Chondrocyte (in vitro differentiated cells): ENCODE measurements at places on chromosomes 1 and 21.
A peak's percentile ranks its signal among the peaks of the same experiment; 100 is the strongest.

DNA sequence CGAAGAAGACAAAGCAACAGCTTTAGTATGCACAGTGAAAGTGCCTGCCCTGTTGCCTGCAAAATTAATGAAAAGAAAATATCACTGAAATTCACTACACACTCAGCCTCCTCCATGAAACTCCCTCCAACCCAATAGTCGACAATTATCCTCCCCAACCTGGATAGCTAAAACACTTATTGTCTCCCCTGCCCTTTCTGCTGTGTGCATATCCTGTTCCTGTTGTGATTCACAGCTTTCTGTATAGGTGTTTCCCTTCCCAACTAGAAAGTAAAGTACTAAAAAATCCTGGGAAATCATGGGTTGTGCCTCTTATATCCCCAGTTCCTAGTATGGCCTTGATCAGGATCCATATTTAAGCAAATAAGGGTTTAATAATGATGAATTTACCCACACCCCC is 412.1 kb downstream of the LTN1 start:
- peaks cover 5% of the 10 kb centered on the region for H3K27me3 ChIP-seq
- H3K36me3 ChIP-seq, result no peaks in the 10 kb centered on the region
- H3K4me3 ChIP-seq, result no peak overlapping the region
- no peak overlapping the region for H3K27ac ChIP-seq

DNA sequence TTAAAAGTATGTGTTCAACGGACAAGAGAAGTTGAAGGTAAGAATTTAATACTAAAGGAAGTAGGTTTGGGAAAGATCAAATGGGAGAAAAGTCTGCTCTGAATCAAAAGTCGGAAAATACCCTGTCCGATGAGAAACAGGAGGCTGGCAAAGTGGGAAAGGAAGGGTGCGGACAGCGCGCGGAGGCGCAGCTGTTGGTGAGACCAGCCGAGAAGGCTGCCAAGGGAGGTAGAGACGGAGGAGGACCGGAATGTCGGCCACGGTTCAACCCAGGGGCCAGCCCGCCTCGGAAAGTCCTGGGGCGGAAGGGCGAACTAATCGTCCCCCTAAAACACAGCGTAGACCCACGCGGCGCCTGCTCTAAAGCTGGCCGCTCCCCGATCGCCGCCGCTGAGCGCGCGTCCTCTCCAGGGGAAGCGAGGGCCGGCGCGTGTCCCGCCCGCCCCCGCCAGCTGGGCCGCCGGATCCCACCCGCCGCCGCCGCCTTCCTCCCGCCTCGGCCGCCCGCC is 639 bp upstream of the SPATA1 start:
- H3K36me3 ChIP-seq, result peaks cover 13% of the 10 kb centered on the region
- H3K27me3 ChIP-seq, result no peaks in the 10 kb centered on the region
- H3K4me1 ChIP-seq, result peaks cover 55% of the 10 kb centered on the region
- H3K4me3 ChIP-seq, result peak overlapping the region; percentile 99

GRCh38 chr1:200869753-200870391 is 2.9 kb upstream of the GPR25 start:
- peaks cover 5% of the 10 kb centered on the region for H3K36me3 ChIP-seq
- peaks cover 19% of the 10 kb centered on the region for H3K4me1 ChIP-seq

GRCh38 chr1:167491586-167492461 is 26.5 kb downstream of the CD247 start:
- no peak for DNase-seq
- H3K4me3 ChIP-seq, result no peak overlapping the region
- peaks cover 35% of the 10 kb centered on the region for H3K27me3 ChIP-seq
- H3K36me3 ChIP-seq, result no peaks in the 10 kb centered on the region

DNA sequence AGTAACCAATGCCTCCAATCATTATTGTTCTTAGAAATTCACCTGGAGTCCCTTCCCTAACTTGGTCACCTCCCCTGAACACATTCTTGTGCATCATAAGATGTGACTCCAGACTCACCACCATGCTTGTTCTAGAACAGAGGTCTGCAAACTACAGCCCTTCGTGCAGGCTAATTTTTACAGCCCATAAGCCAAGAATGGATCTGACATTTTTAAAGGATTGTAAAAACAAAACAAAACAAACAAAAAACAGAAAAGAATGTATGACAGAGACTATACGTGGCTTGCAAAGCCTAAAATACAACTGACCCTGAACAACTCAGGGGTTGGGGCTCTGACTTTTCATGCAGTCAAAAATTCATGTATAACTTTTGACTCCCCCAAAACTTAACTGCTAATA is 6.2 kb upstream of the HIVEP3 start:
- no peak overlapping the region for H3K27ac ChIP-seq
- peaks cover 6% of the 10 kb centered on the region for H3K4me1 ChIP-seq
- H3K27me3 ChIP-seq, result peaks cover 2% of the 10 kb centered on the region
- no peak for DNase-seq
- no peak overlapping the region for H3K4me3 ChIP-seq

DNA sequence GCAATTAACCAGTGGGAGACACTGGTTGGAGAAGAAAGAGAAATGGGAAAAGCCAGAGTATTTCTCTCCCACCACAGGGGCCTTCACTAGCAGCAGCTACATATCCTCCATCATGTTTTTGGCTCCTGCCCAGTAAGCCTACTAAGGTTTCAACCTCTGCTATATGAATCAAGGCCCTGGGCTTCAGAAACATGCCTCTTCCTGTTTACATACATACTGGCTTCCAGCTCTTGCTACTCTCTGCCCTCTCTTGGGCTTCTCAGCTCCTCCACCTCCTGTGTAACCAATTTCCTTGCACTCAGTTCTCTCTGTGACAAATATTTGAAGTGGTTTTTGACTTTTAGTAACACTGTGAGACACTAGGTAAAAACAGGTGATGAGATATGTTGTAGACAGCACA is 80.8 kb downstream of the LRRC7 start:
- H3K36me3 ChIP-seq, result no peaks in the 10 kb centered on the region
- DNase-seq, result no peak
- peaks cover 4% of the 10 kb centered on the region for H3K27me3 ChIP-seq
- H3K27ac ChIP-seq, result no peak overlapping the region

GRCh38 chr1:116252785-116253184 is 120.3 kb upstream of the ATP1A1 start:
- no peak overlapping the region for H3K4me3 ChIP-seq
- H3K27me3 ChIP-seq, result peaks cover 8% of the 10 kb centered on the region
- H3K36me3 ChIP-seq, result no peaks in the 10 kb centered on the region

DNA sequence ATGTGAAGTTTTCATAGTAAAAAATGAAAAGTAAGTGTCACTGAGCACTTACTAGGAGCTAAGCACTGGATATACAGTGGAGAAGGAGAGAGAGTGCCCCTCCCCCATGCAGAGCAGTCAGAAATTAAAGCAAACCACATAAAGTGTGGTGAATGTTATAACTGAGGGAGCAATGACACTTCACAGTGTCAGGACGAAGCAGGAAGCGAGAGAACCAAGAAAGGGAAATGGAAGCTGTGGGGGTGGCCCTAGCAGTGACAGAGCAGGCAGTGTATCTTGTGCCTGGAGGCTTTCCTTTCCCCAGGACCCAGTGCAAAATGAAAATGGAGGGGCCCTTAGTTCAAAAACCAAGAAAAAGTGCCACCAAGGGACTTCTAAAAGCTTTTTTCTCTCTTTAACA is 21.5 kb upstream of the RCAN3 start:
- no peak overlapping the region for H3K27ac ChIP-seq
- no peaks in the 10 kb centered on the region for H3K36me3 ChIP-seq
- peaks cover 3% of the 10 kb centered on the region for H3K4me1 ChIP-seq
- H3K4me3 ChIP-seq, result no peak overlapping the region
- no peaks in the 10 kb centered on the region for H3K27me3 ChIP-seq

DNA sequence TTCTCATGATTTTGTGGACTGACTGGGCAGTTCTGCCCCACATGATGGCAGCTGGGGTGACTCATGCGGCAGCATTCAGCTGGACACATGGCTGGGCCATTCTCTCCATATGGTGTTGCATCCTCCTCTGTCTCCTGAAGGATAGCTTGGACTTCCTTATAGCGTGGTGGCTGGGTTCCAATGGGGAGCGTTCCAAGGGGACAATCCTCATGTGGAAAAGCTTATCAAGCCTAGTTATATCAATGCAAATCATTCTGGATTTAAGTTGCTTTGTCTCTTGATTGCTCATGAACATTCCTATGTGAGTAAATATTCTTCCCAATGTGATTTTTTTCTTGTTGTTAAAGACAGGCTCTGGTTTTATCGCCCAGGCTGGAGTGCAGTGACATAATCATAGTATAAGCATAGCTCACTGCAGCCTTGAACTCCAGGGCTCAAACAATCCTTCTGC is 13.2 kb upstream of the SLC2A1 start:
- peaks cover 6% of the 10 kb centered on the region for H3K36me3 ChIP-seq
- H3K27me3 ChIP-seq, result no peaks in the 10 kb centered on the region
- no peak overlapping the region for H3K4me3 ChIP-seq

GRCh38 chr1:222299524-222299923 is 248.4 kb downstream of the HHIPL2 start:
- peaks cover 2% of the 10 kb centered on the region for H3K36me3 ChIP-seq
- no peak overlapping the region for H3K27ac ChIP-seq

GRCh38 chr21:31577271-31577670 is 82.2 kb upstream of the SOD1 start:
- no peaks in the 10 kb centered on the region for H3K36me3 ChIP-seq
- peaks cover 5% of the 10 kb centered on the region for H3K27me3 ChIP-seq
- H3K4me3 ChIP-seq, result no peak overlapping the region
- no peak for DNase-seq

GRCh38 chr21:36188081-36188681 is 31.6 kb downstream of the DOP1B start:
- no peaks in the 10 kb centered on the region for H3K27me3 ChIP-seq
- no peak overlapping the region for H3K4me3 ChIP-seq
- peaks cover 7% of the 10 kb centered on the region for H3K36me3 ChIP-seq

GRCh38 chr21:37982496-37983318 is 66.5 kb upstream of the KCNJ6 start:
- H3K36me3 ChIP-seq, result no peaks in the 10 kb centered on the region

DNA sequence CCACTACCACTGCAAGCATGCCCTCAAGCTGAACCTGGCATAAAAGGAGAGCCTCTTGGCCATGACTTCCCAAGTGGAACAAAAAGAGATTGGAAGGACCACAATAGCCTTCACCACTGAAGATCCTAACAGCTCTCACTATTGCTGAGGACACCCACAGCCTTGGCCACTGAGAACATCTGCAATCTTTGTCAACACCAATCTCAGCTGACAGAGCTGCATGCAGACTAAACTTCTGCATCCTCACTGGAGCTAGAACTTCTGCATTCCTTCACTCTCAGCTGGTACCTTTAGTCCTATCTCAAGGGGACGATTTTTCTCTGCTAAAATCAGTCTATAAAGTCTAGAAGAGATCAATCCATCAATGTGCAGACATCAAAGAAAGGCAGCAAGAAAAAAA is 8.3 kb upstream of the FCRL2 start:
- no peak overlapping the region for H3K4me3 ChIP-seq
- H3K27ac ChIP-seq, result no peak overlapping the region
- peaks cover 2% of the 10 kb centered on the region for H3K27me3 ChIP-seq
- H3K36me3 ChIP-seq, result no peaks in the 10 kb centered on the region
